ENCODE measurements at places on chromosomes 2 and 18.

DNA sequence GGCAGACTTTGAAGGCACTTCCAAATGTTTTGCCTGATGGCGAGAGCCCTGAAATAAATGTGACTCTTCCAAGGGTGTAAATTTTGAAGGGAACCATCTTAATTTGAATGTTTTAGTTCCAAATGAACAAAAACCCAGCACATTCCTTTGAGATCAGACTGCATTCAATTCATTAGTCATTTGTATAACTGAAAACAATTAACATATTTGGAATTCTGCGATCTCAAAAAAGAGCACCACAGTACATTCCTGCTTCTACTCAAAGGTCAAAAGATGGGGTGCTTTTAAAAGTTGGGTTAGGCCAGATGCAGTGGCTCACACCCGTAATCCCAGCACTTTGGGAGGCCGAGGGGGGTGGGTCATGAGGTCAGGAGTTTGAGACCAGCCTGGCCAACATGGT lies 38.2 kb upstream of the CHRNA1 start:
- no peak for DNase-seq

DNA sequence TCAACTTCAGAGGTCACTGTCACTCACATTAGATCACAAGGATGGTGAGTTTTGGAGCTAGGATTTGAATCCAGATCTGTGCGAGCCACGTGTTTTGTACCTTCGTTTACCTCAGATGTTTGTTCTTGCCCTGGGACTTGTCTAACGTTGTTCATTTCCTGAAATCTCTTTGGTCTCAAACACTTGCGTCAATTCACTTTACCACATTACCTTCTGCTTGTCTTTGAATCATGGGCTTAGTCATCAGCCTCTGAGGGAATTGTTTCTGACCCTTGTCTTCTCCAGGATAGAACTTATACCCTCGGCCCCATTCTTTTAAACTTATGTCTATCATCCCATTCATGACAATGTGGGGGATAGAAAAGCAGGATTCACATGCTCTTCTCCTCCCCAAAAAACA lies 282.7 kb downstream of the DCDC2C start:
- DNase-seq = no peak

- DNase-seq = no peak
These were observed 36.7 kb downstream of the PARD3B start for GRCh38 chr2:204581946-204582345.

- no peak for DNase-seq
These were observed 30.5 kb upstream of the PEX13 start for GRCh38 chr2:60987041-60987440.

DNA sequence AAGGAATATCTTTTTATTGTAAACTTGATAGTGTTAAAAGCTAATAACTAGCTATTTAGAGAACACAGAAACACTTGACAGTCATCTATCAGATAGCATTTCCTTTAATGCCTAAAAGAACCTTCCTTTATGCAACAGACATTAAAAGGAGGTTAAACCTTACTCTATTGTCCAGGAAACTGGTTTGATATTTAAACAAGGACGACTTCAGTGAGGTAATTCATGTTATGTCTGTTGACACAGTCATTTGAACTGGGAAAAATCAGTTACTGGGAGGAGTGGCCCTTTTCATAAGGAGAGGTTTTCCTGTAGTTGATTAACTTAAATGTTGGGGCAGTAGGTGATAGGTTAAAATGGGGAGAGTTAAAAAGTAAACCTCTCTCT lies 6.7 kb downstream of the TGIF1 start:
- no peak for DNase-seq

DNA sequence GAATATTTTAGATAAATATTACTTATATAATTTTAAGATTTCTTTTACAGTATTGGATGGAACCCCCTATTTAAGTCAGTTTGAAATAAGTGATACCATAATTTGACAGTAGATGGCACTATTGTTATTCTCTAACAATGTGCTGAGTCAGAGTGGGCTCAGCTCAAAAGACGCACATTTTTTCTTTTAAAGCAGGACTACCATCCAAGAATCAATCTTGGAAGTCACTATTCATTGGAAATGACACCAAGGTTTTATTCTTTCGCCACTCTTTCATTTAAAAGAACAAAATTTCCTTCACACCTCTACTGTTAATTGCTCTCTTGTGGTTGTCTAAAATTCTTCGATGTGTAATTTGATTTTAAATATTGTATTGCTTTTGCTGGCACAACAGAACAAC lies 32.6 kb upstream of the SPAG16 start:
- DNase-seq = no peak
